ENCODE measurements at places on chromosomes 12 and 14. TPM values are rescaled to one million over a fixed set of nuclear protein-coding genes. Genes with fewer than 3 reads are reported as not detected.
A peak's percentile ranks its signal among the peaks of the same experiment; 100 is the strongest.

- H3K36me3 ChIP-seq, result peaks cover 3% of the 10 kb centered on the region
- H3K27ac ChIP-seq, result peak overlapping the region; percentile 94
- H3K4me3 ChIP-seq, result peak overlapping the region; percentile 99
- peaks cover 7% of the 10 kb centered on the region for H3K27me3 ChIP-seq
These were observed 938 bp downstream of the RALGAPA1 start for GRCh38 chr14:35808076-35808637.

DNA sequence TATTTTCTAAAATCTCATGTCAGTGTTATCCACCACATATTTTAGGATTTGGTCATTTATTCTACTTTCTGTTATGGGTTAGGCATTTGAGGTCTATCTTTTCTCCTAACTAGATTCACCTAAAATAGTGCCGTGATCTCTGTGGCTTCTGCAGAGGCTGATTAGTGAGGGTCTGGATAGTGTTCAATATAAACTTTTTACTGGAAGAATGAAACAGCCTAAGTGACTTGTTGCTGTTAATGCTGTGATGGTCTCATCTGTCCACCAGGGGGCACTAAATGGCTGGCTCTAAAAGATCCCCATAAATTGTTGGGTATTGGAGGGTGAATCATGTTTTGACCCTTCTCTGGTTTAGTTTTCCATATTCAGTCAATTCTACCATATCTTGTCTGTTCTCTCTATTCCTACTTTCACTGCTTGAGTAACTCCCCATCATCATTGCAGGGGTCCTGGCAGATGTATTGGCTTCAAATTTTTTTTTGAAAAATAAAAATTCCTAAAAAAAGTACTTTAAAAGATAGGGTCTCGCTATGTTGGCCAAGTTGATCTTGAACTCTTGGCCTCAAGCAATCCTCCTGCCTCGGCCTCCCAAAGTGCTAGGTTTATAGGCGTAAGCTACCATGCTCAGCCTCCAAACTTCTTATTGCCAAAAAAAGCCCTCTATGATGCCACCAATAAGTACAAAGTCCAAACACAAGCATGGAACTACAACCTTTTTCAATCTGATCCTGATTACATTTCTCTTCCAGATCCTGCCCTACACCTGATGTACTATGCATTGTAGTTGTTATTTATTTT lies 6.9 kb downstream of the PABPN1 start:
- no peak overlapping the region for H3K4me3 ChIP-seq
- H3K27ac ChIP-seq, result no peak overlapping the region
- peaks cover 31% of the 10 kb centered on the region for H3K36me3 ChIP-seq
- no peaks in the 10 kb centered on the region for H3K27me3 ChIP-seq

- H3K36me3 ChIP-seq, result peaks cover 16% of the 10 kb centered on the region
- DNase-seq, result no peak
- H3K4me3 ChIP-seq, result no peak overlapping the region
- peaks cover 4% of the 10 kb centered on the region for H3K27me3 ChIP-seq
- no peak overlapping the region for H3K27ac ChIP-seq
These were observed 3.8 kb upstream of the HIF1A start for GRCh38 chr14:61691495-61691894.

DNA sequence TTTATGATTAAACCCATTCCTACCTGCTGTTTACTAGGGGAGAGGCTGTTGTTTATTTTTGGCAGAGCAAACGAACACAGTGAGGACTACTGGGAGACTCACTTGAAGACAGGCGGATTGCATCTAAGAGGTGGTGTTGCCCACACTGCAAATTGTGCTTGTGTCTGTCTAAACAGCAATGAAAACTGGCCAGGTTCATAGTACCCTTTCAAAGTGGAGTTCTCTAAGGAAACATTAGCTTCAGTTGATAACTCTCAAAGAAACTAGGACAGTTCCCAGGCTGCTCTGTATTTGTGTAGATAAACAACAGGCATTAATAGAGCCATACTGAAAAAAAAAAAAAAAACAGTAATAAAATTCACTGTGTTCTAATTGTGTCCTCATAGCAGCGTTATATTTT lies 466.0 kb upstream of the RGS6 start:
- H3K4me1 ChIP-seq, result peaks cover 23% of the 10 kb centered on the region
- H3K4me3 ChIP-seq, result no peak overlapping the region
- H3K27me3 ChIP-seq, result no peaks in the 10 kb centered on the region
- no peak overlapping the region for H3K27ac ChIP-seq

- no peak overlapping the region for H3K4me3 ChIP-seq
- H3K36me3 ChIP-seq, result no peaks in the 10 kb centered on the region
- no peaks in the 10 kb centered on the region for H3K4me1 ChIP-seq
- H3K27me3 ChIP-seq, result no peaks in the 10 kb centered on the region
- no peak overlapping the region for H3K27ac ChIP-seq
These were observed 555.3 kb downstream of the MED13L start for GRCh38 chr12:115722181-115722580.

- peaks cover 2% of the 10 kb centered on the region for H3K4me1 ChIP-seq
- DNase-seq, result no peak
- H3K4me3 ChIP-seq, result no peak overlapping the region
- H3K27ac ChIP-seq, result peak overlapping the region; percentile 22
- peaks cover 85% of the 10 kb centered on the region for H3K36me3 ChIP-seq
These were observed 12.6 kb downstream of the DDX55 start for GRCh38 chr12:123614531-123614930.

DNA sequence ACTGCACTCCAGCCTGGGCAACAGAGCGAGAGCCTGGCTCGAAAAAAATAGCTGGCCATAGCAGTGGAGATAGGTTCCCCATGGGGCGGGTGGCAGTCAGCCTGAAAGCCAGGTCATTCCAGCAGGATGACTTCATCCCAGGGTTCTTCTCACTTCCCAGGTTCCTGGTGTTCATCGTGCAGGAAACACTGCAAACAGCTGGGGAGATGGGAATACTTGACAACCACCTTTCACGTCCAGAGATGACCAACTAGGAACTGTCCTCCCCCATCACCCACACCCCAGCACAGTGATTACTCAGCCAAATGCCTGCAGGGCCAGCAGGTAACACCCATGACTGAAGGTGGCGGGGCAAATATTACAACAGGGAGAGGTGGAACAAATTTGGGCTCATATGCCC lies 1.7 kb downstream of the VSIG10 start:
- no peaks in the 10 kb centered on the region for H3K36me3 ChIP-seq
- H3K4me3 ChIP-seq, result peak overlapping the region; percentile 21
- H3K27me3 ChIP-seq, result peaks cover 21% of the 10 kb centered on the region

DNA sequence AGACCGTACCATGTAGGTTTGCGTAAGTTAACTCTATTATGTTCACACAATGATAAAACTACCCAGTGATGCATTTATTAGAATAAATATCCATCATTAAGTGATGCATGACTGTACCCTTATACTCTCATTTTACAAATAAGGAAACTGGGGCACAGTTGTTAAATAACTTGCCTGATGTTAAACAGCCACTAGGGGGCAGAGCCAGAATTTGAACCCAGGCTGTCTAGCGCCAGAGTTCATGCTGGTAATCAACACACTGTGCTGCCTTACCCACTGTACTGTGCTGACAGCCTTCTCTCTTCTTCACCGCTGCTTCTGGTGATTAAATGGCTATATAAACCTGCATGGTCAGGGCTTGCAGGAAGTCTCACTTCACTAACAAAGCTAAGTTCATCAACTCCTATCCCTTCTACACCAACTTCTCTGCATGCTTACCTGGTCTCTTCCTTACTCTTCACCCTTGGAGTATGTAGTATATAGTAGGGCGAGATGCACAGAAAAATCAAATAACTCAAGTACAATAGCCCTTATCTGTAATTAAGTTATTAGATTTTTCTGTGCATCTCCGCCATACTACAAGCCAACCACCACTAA lies 43.6 kb upstream of the APPL2 start:
- no peaks in the 10 kb centered on the region for H3K27me3 ChIP-seq
- peaks cover 13% of the 10 kb centered on the region for H3K4me1 ChIP-seq
- no peak overlapping the region for H3K4me3 ChIP-seq
- H3K36me3 ChIP-seq, result peaks cover 19% of the 10 kb centered on the region
- peak; percentile 30 for DNase-seq

GRCh38 chr12:63206909-63207308 lies 55.9 kb upstream of the AVPR1A start:
- DNase-seq, result no peak
- no peaks in the 10 kb centered on the region for H3K36me3 ChIP-seq
- no peak overlapping the region for H3K4me3 ChIP-seq
- no peaks in the 10 kb centered on the region for H3K27me3 ChIP-seq
- no peak overlapping the region for H3K27ac ChIP-seq
- H3K4me1 ChIP-seq, result no peaks in the 10 kb centered on the region

DNA sequence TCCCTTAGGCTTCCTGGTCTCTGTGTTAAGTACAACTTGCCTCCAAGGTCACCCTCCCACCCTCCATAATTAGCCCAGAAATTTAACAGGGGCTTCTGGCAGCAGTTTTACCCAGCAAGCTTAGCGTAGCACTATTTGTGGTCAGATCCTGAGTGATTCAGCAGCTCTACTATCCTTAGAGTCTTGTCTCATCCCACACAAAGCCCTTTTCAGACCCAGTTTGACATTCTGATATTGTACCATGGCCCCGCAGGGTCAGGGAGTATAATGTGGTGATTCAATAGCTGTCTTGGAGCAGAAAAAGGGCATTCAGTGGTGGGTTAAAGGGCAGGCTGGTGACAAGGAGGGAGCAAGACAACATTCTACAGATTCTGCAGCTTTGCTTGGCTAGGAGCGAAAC lies 153.8 kb upstream of the DDHD1 start:
- H3K4me3 ChIP-seq, result no peak overlapping the region
- peaks cover 10% of the 10 kb centered on the region for H3K4me1 ChIP-seq
- no peak for DNase-seq

GRCh38 chr12:86852451-86852850 lies 596.3 kb upstream of the MGAT4C start:
- no peak overlapping the region for H3K4me3 ChIP-seq
- no peak for DNase-seq
- H3K27ac ChIP-seq, result no peak overlapping the region
- no peaks in the 10 kb centered on the region for H3K36me3 ChIP-seq

- H3K27me3 ChIP-seq, result no peaks in the 10 kb centered on the region
- no peak overlapping the region for H3K27ac ChIP-seq
- H3K4me1 ChIP-seq, result peaks cover 2% of the 10 kb centered on the region
- H3K36me3 ChIP-seq, result no peaks in the 10 kb centered on the region
These were observed 220.3 kb downstream of the NELL2 start for GRCh38 chr12:44655846-44656245.

DNA sequence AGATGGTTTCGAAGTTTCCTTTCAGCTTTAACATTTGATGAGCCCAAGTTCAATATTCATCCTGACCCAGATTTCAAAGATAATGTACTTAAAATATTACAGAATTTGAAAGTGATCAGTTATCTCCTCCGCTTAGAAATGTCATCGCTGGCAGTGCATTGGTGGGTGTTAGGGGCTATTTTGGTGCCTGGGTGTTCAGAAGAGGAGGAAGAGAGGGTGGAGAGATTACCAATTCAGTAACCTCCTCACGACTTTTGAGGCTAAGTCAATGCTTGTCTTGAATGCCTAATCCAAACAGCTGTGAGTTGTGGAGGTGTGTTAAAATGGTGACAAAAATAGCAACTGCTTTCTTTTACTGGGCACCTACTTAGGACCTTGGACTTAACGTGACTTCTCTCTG lies 13.8 kb upstream of the DGLUCY start:
- H3K36me3 ChIP-seq, result no peaks in the 10 kb centered on the region
- no peaks in the 10 kb centered on the region for H3K27me3 ChIP-seq
- peak overlapping the region; percentile 75 for H3K27ac ChIP-seq
- no peak for DNase-seq

- DNase-seq, result no peak
- no peaks in the 10 kb centered on the region for H3K27me3 ChIP-seq
- no peak overlapping the region for H3K4me3 ChIP-seq
These were observed 763.7 kb upstream of the TMEM132C start for GRCh38 chr12:127503246-127503645.

DNA sequence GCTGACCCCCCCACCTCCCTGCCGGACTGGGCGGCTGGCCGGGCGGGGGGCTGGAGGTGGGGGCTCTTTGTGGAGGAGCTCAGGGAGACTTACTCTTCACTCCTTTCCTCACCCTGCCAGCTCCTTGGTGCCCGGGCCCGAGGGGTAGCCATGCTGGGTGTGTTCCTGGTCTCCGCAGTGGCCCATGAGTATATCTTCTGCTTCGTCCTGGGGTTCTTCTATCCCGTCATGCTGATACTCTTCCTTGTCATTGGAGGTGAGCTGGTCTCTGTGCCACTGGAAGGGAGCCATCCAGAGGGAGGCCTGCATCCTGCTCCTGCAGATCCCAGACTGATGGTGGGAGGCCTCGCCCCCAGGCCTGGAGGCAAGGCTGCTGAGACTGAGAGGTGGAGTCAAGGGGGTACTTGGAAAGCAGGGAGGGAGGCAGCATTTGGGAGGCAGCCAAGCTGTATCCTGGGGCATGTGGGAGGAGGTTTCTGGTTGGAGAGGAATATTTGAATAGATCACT lies 19.7 kb downstream of the SOAT2 start:
- H3K4me1 ChIP-seq, result no peaks in the 10 kb centered on the region
- H3K36me3 ChIP-seq, result no peaks in the 10 kb centered on the region

DNA sequence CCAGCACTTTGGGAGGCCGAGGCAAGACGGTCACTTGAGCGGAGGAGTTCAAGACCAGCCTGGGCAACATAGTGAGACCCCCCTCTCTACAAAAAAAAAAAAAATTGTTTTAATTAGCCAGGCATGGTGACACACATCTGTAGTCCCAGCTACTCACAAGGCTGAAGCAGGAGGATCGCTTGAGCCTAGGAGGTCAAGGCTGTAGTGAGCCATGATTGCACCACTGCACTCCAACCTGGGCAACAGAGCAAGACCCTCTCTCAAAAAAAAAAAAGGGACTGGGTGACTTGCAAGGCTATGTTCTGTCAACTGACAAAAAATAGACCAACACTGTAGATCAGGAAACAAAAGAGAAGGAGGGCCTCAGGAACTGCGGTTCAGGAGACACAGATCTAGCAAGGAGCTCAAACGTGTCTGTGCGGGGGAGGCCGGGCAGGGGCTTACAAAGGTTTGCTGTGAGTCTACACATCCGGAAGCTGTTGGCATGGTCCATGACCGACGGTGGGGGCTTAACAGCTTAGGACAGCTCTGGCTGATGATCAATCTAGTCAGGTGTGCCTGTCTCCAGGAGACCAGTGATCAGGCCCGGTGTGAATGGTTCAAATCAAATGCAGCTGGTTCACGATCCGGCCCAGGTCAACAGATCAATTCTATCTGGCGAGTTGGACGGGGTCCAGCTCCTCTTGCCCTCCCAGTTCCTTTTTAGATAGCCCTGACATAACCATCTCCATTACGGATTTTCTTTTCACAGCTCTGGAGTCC lies 31.7 kb upstream of the INF2 start:
- no peak for DNase-seq
- peaks cover 12% of the 10 kb centered on the region for H3K27me3 ChIP-seq
- no peak overlapping the region for H3K4me3 ChIP-seq
- H3K36me3 ChIP-seq, result peaks cover 3% of the 10 kb centered on the region
- no peak overlapping the region for H3K27ac ChIP-seq
- peaks cover 2% of the 10 kb centered on the region for H3K4me1 ChIP-seq

LRRC10 gene
- total RNA-seq, result not detected

PRB3 gene
- not detected for total RNA-seq

REP15 gene
- total RNA-seq, result 2.2 TPM

VWF gene
- not detected for total RNA-seq

ANKRD33 gene
- total RNA-seq, result not detected

OR4E2 gene
- not detected for total RNA-seq

SMCO3 gene
- not detected for total RNA-seq

MYF5 gene
- total RNA-seq, result not detected
